PC-3 (cell line): ENCODE measurements at places on chromosomes 1 and 21. TPM values are rescaled to one million over a fixed set of nuclear protein-coding genes. Genes with fewer than 3 reads are reported as not detected.

DNA sequence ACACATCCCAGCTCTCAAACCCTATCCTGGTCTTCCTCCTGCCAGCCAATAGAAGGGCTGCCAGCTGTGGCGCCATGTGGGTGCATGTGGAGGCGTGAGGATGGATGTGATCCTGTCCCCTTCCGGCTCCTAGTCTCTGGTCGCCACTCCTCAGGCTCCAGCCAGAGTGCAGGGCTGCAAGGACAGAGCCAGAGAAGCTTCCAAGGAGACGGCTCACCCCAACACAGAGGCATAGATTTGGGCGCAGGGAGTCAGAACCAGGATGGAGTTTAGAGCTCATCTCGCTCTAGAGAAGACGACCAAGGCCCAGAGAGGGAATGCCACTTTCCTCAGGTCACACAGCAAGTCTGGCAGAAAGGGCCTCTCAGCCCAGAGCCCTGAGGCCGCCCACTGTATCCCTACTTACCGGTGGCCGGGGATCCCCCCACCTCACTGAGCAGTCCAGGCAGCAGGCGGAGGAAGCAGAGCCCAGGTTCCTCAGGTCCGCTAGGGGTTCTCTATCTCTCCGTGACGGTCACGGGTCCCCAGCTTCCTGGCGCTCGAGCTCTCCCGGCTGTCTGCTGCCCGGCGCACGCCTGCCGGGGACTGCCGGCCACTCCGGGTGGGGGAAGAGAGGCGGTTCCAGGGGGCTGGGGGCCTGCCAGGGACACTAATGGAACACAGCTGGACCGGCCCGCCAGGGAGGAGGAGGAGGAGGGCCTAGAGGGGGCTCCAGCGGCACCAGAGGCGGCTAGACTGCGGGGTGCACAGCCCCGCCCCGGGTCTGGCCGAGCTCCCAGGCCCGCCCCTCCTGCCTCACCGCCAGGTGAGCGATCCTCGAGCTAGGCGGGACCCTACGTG is at the start of gene COL16A1:
Gene COL16A1, minus strand, starts transcription at position 587 of the 840 bp plus-strand sequence. CDS start 1,824 bp downstream, outside the sequence.
- no peak for DNase-seq
- peaks cover 51% of the 10 kb centered on the region for H3K4me1 ChIP-seq
- no peaks in the 10 kb centered on the region for H3K36me3 ChIP-seq
- H3K27ac ChIP-seq = no peak within 1 kb of the TSS
- H3K27me3 ChIP-seq = no peaks in the 10 kb centered on the region
- no peak within 1 kb of the TSS for H3K4me3 ChIP-seq

DNA sequence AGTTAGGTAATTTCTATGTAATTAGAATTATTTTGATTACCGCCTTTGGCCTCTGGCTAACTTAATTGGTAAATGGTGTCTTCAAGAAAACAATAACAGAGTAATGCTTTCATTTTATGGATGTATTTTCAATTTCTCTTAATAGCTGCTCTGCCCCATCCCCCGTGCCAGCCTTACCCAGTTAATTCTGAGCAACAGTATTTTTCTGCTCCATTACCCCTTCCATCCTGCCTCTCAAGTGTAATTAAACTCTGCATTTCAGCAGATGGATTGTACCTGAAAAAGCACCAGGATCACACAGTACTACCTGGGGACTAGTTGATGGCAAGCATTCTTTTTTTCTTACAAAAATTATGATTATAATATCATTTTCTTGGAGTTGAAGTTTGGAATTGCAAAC is 104.2 kb downstream of the KIAA0319L start:
- DNase-seq = no peak
- no peak overlapping the region for H3K4me3 ChIP-seq
- no peak overlapping the region for H3K27ac ChIP-seq
- H3K36me3 ChIP-seq = peaks cover 10% of the 10 kb centered on the region

- no peak for DNase-seq
- no peaks in the 10 kb centered on the region for H3K27me3 ChIP-seq
- no peak overlapping the region for H3K4me3 ChIP-seq
- H3K4me1 ChIP-seq = no peaks in the 10 kb centered on the region
- no peak overlapping the region for H3K27ac ChIP-seq
These were observed 27.5 kb upstream of the VPS26C start for GRCh38 chr21:37294679-37295078.

The ARTN gene
- 35.5 and 36.0 TPM in 2 replicates for total RNA-seq

The CHAF1B gene
- total RNA-seq = 18.5 and 19.0 TPM in 2 replicates

DNA sequence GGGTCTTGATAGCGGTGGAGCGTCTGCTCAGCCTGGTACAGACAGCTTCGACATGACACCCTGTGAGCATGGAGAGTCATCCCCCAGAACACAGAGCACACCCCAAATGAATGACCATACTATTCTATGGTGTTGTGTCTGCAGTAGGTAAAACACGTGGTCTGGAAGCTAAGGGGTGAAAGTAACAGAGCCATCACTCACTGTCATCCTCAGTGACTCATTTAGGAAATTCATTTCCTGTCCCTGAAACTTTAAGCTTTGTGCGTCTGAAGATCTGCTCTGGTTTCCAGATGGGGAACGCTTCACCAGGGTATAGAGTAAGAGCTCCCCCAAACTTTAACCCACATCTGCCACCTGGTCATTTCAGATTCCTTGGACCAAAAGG is 94.8 kb upstream of the DISP3 start:
- no peaks in the 10 kb centered on the region for H3K36me3 ChIP-seq
- no peak overlapping the region for H3K4me3 ChIP-seq
- H3K27ac ChIP-seq = no peak overlapping the region
- DNase-seq = peak; percentile 22

DNA sequence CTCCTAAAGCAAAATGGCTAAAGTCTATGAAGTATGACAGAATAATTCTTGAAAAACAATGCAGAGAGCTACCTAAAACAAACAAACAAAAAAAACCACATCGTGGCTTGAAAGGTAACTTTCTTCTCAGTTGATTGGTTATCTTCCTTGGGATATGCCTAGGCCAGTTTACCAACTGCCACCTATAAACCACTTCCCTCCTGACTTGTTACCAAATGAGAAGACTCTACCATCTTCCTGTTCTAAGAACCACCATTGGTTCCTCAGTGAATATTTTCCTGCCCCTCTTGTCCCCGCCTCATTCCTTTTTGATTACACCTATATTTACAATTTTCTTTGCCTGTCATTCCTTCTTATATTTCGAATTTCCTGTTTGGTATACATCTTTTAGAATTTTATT is 336.6 kb downstream of the SIPA1L2 start:
- H3K27me3 ChIP-seq = no peaks in the 10 kb centered on the region
- no peaks in the 10 kb centered on the region for H3K36me3 ChIP-seq
- peaks cover 9% of the 10 kb centered on the region for H3K4me1 ChIP-seq
- H3K4me3 ChIP-seq = no peak overlapping the region

DNA sequence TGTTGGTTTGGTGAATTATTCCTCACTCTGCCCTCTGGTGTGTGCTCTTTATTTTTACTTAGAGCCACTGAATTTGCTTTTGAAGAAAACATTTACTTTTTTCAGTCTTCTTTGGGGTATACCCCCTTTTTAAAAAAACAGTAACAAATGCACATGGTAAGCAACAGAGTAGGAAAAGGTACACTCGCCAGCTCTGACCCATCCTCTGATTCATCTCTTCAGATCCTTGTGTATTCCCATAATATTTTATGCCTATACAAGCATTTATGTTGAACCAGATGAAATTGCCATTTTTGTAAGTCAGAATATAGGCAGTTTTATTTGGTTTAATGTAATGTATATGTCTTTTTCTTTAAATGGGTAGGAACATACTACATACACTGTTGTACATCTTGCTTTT is 28.3 kb downstream of the TTC3 start:
- peaks cover 17% of the 10 kb centered on the region for H3K4me1 ChIP-seq
- no peaks in the 10 kb centered on the region for H3K27me3 ChIP-seq
- H3K4me3 ChIP-seq = no peak overlapping the region
- peaks cover 31% of the 10 kb centered on the region for H3K36me3 ChIP-seq
- DNase-seq = peak; percentile 12

GRCh38 chr1:203598752-203599151 is 27.9 kb upstream of the ATP2B4 start:
- H3K4me3 ChIP-seq = no peak overlapping the region
- H3K36me3 ChIP-seq = no peaks in the 10 kb centered on the region
- no peak for DNase-seq
- no peak overlapping the region for H3K27ac ChIP-seq
- 0 out of 2 replicates have a peak, but pooled peaks cover 4% of the 10 kb centered on the region for H3K4me1 ChIP-seq

- peak overlapping the region; percentile 54 for H3K27ac ChIP-seq
- H3K36me3 ChIP-seq = no peaks in the 10 kb centered on the region
- DNase-seq = peak; percentile 82
- H3K4me1 ChIP-seq = peaks cover 4% of the 10 kb centered on the region
- no peaks in the 10 kb centered on the region for H3K27me3 ChIP-seq
These were observed 144.4 kb downstream of the PTBP2 start for GRCh38 chr1:96865731-96866685.

DNA sequence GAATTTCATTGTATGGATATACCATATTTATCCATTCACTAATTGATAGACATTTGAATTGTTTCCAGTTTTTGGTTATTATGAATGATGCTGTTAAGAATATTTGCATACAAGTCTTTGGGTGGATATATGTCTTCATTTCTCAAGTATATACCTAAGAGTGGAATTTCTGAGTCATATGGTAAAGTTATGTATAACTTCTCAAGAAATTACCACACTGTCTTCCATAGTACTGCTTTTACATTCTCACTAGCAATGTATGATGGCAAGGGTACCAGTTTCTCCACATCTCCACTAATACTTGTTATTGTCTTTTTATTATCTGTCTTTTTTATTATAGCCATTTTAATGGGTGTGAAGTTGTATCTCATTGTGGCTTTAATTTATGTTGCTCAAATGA is 74.6 kb upstream of the TENT5C start:
- no peaks in the 10 kb centered on the region for H3K36me3 ChIP-seq
- H3K27me3 ChIP-seq = no peaks in the 10 kb centered on the region
- peaks cover 16% of the 10 kb centered on the region for H3K4me1 ChIP-seq
- no peak overlapping the region for H3K27ac ChIP-seq
- no peak overlapping the region for H3K4me3 ChIP-seq

The KDF1 gene
- total RNA-seq = 21.7 and 22.9 TPM in 2 replicates

DNA sequence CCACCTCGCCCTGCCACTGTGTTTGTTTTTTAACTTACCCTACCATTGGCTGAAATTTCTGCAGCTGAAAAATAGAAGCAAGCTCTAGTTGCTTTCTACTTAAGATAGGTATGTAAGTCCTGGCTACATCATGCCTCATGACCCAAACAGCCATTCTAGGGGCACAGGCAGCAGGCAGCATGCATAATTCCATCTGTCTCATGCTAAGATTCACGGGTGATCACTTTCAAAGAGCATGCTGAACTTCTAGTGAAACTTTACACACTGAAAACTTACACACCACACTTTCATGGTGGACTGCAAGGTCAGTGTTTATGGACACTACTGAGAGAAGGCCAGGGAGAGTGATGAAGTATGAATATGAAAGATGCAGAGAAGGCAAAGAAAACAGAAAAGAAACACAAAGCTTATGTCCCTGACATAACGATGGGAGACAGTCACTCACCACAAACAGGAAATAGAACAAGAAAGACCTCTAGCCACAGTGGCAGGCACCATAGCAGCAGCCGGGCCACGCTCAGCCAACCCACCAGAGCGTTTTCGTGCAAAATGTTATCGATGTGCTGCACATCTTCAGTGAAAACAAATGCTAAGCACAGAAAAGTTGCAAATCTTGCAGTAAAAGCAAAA is 102.3 kb upstream of the TIAM1 start:
- H3K27me3 ChIP-seq = no peaks in the 10 kb centered on the region
- no peaks in the 10 kb centered on the region for H3K36me3 ChIP-seq
- no peak for DNase-seq
- H3K27ac ChIP-seq = no peak overlapping the region
- H3K4me3 ChIP-seq = no peak overlapping the region
- no peaks in the 10 kb centered on the region for H3K4me1 ChIP-seq
